ENCODE measurements at places on chromosomes 7 and 10. TPM values are rescaled to one million over a fixed set of nuclear protein-coding genes. Genes with fewer than 3 reads are reported as not detected.

DNA sequence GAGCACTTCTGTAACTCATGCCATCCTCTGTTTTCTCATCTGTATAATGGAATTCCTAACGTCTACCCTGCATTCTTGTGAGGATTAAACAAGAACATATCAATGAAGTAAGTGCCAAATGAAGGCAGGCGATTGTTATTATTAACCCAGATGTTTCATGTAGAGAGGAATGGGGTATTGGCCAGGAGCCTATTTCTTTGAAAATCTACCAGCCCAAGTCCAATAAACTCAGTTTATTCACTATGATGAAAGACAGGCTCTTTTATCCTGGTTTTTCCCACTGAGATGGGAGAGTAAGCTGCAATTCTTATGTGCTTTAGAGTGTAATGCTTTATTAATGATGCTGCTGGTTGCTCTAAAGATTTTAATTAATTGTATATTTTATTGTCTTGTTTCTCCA, 9.6 kb downstream of the CTTNBP2 start:
- DNase-seq: no peak

DNA sequence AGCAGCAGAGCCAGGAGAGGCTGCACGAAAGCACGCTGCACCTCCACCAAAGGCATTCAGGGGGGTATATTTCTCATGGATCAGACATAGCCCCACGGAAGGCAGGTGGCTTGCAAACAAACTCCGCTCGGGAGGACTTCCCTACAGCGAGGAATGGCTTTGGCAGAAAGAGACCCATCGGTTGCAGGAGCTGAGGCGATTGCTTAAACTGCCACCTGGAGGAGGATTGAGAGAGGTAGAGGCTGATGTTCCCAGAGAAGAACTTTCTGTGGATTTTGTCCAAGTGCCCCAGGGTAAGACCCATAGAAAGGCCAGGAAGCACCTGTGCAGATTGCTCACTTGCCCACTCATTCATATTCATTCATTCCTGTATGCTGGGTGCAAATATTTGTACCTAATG, 89.1 kb downstream of the NEUROD6 start:
- DNase-seq: no peak

DNA sequence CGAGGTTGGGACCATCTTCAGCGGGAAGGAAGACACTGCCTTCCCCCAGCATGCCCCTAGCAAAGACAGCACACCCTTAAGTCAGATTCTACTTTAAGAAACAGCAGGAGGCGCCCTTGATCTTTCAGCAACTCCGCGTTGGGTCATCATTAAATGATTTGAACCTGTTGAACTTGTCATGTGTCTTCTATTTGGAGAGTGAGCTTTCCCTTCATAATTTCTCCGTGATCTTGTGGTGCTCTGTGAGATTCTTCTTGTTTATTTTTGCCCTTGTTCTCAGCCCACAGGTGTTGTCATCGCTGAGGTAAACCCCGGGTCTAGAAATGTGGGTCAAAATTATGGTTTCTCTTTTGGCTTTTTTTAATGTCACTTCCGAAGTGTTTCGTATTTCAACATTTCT, 49.5 kb upstream of the PITRM1 start:
- peak; percentile 45 for DNase-seq

- DNase-seq: no peak
Measured at GRCh38 chr7:45656431-45656830, 82.3 kb downstream of the ADCY1 start.

DNA sequence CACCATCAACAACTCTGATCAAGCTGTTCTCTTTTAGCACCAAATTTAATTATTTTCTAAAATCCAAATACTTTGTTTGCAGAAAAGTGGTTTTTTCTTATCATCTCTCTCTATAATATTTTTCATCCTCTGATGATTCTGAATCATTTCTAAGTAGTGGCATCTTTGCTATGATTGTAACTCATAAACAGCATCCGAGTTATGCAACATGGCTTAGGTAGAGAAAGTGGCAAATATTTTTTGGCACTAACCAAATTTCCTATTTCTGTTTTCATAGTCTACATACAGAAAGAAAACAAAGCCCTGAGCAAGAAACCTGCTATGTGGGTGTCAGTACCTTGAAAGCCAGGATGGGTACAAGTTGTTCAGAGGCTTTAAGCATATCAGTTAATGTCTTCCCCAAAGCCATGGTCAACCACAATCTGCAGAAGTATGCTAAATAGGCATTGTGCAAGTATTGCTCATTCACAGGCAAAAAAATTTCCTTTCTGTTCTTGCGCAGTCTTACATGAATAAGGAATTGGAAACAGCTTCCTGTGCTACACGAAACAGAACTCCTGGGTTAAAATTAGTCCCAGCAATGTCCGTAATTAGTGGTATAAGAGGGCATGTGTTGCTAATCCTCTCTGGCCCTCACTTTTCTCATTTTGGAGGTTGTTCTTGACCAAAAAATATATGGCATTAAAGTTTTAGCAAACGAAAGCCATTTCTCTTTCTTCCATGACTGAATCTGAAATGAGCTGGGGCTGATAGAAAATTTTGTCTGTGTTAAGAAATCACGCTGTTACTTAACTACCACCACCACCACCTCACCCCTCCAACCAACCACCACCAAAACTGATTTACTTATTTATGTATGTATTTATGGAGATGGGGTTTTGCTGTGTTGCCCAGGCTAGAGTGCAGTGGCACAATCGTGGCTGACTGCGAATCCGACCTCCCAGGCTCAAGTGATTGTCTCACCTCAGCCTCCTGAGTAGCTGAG, 325.6 kb upstream of the MAGI2 start:
- peak; percentile 1 for DNase-seq

DNA sequence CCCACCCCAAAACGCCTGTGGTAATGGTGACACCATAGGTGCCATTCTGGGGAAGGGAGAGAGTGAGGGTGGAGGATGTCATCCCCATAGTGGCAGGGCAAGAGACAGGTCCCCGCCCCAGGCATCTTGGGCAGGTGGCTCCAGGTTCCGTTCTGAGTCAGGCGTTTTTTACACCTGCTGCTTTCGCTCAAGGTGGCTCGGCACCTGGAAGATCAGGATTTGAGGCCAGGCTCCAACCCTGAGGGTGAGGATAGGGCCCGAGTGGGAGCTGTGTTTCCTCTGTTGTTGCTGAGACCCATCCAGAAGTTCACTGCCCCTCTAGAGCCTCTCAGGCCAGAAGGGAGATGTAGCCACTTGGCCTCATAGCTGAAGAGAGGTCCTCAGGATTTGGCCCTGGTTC, 36.6 kb upstream of the DUSP5 start:
- DNase-seq: no peak

DNA sequence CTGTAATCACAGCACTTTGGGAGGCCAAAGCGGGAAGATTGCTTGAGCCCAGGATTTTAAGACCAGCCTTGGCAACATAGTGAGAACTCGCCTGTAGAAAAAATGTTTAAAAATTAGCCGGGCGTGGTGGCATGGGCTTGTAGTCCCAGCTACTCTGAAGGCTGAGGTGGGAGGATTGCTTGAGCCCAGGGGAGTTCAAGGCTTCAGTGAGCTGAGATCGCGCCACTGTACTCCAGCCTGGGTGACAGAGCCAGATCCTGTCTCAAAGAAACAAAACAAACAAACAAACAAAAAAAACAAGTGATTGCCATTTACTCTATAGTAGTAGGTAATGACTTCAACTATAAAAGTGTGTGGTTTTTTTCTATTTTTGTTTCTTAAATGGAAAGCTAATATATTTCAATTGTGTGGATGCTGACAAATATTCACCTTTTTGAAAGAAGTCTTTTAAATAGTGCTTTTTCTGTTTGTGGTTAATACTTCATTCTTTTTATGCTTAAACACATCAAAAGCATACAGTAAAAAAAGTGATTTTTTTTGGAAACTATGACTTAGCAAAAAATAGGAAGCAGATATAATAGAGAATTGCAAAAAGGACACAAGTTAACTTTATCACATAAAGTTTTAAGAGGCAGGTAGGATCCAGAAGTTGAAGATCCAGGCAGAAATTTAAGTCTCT, 48.4 kb downstream of the ZNF277 start:
- no peak for DNase-seq

GRCh38 chr10:131943021-131943814, 38.5 kb downstream of the BNIP3 start:
- no peak for DNase-seq

DNA sequence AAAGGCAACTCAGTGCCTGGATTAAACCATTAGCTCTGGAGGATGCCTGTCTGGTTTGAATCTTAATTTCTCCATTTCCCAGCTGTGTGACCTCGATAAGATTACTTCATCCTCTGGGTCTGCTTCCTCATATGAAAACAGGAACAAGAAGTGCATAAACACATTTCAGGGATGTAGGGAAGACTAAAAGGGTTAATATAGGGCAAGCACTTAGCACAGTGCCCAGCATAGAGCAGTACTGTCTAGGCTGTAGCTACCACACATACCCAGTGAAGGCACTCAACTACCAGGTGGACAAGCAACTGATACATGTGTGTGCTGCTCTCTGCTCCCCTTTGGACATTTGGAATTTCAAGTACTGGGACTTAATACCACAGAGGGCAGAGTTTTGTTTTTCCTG, 85.4 kb downstream of the KCNMA1 start:
- DNase-seq: no peak

MYH16 gene
- total RNA-seq: 29.6 TPM

UCMA gene
- total RNA-seq: not detected
